ENCODE measurements at places on chromosomes 3 and 15.

DNA sequence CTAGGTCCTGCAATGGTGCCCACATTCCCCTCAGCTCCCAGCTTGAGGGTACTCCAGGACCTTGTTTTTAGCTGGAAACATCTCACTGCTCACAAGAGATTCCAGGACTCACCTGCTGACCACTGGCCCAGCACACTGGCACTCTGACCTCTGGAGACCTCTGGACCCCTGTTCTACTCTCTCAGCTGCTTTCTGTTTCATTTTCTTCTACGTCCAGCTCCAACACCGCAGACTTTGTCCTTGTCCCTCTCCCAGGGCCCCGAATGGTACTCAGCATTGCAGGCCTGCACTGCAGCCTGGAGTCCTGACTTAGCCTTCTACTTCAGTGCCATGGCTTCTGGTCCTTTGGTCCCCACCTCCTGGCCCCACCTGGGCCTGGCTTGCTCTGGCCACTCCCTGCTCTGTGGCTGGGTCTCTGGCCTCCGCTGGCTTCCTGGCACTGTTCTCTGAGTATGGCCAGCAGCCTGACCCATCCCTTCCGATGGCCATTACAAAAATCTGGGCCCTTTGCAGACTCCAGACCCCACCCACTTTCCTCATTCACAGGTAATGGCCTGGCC is 27.9 kb downstream of the KY start:
- no peak for DNase-seq

GRCh38 chr3:177062052-177062732 is 135.1 kb downstream of the TBL1XR1 start:
- no peak for DNase-seq

GRCh38 chr3:43852066-43852465 is 161.3 kb downstream of the ABHD5 start:
- DNase-seq = no peak

DNA sequence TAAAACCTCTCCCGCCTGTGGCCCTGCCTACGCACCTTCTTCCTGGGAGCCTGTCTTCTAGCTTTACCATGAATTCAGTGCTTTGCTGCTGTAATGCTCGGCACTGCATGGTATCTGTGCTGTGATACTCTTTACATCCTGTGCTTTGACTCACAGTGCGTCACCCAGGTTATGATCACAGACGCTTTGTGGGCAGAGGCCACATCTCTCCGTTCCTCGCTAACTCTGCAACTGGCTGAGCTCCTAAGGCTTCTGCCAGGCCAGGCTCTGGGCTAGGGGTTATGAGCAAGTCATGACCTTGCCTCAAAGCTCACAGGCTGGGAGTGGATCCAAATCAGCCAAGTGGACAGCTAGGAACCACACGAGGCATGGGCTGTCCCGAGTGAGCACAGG is 23.2 kb downstream of the SPTBN5 start:
- DNase-seq = peak; percentile 79

DNA sequence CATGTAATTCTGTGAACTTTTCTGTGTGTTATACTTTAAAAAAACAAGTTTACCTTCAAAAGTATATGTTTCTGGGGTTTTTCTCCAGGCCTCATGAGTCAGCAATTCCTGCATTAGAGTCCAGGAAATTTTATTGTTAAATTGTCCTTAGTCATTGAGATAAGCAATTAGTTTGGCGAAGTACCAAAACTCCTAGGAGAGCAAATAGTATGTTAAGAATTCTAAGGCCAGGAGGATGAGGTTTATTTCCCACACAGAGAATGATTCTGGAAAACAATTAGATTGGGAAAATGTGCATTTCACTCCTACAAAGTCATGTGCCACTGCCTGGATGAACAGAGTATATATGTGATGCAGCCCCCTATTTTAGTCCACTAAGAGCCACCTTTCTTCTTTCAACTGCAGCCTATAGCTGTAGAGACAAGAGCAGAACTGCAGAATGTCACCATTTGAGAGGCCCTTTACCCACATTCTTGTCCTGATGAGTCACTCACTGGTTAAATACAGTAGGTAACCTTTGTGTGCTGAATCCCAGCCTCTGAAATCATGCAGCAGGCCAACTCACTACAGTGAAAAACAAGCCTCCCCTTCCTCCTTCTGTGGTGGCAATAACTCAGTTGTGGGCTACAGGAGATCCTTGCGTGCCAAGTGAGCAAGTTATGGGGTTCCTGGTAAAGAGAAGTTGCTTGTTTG is 452.8 kb upstream of the THBS1 start:
- no peak for DNase-seq

- DNase-seq = peak; percentile 71
Measured at GRCh38 chr3:50652709-50653108, 22.0 kb upstream of the DOCK3 start.

DNA sequence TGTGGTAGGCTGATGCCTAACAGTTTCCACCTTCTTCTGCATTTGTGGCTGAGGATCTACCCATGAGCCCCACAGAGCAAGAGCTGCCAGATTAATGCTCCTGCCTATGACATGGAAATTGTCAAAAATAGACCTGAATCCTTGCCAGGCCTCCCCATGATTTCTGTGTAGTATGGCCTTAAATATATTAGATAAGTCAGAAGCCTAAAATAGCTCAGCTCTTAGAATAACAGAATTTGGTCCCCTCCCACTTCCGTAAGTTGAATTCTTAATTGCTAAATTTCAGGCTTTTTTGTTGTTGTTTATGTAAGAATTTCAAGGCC is 129.0 kb downstream of the SERPINI1 start:
- DNase-seq = no peak

- no peak for DNase-seq
Measured at GRCh38 chr15:78315686-78316282, 16.4 kb upstream of the SKIC8 start.

- no peak for DNase-seq
Measured at GRCh38 chr3:166171695-166172094, 334.5 kb upstream of the BCHE start.

DNA sequence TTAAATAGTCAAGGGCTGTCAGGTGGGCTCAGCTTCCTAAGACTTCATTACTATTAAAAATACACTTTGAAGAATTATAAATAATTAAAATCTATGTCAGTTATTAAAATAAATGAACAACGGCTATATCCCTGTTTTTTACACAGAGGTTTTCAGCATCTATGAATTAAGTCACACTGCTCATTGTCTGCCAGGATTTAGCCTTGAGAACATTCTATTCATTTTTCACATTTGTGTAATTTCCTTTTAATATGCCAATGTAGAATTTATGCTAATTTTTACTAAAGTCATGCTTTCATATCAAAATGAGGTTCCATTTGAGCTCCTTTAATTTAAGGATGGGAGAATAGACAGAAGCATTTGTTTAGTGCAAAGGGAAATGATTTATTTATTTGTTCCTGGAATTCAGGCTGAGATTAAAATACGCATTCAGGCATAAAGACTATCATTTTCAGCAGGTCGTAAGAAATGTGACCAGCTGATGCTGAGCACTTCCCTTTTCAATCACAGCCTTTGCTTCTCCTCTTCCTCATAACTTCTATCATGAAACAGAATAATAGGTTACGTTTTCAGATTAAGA is 345.1 kb downstream of the MFSD1 start:
- DNase-seq = no peak

GRCh38 chr15:28992336-28992864 is 106.6 kb downstream of the APBA2 start:
- no peak for DNase-seq

- no peak for DNase-seq
Measured at GRCh38 chr3:45001738-45002137, 24.4 kb upstream of the CLEC3B start.

- DNase-seq = peak; percentile 49
Measured at GRCh38 chr15:97903971-97904572, 56.4 kb upstream of the ARRDC4 start.

DNA sequence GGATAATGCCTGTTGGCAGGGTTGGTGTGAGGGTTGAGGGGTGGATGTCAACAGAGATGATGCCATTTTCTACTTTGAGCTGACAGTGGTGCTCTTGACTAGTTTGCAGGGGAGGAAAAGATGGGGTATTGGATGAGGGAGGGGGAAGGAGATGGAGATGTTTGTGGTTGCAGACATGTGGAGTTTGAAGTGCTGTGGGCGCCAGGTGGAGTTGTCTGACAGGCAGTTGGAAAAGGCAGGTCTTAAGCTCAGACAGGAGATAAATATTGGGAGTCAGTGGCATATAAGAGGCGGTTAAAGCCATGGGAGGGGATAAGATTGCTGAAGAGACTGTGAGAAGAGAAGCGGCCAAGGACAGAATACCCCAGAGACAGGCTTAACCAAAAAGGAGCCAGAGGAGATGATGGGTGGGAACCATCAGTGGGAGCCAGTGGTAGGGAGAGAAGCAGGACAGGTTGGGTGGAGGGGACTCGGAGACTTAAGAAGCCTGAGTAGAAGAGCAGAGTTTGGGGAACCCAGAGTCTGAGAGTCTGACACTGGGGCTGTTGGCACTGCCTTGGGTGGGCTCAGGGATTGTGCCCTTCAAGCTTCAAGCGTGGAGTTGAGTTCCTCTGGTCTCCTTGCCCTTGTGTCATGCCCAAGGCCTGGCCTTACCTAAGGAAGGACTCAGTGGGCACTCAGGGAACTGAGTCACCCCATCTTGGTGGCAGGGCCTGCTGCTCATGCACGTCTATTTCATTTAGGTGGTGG is 13.9 kb downstream of the COPG1 start:
- DNase-seq = no peak

DNA sequence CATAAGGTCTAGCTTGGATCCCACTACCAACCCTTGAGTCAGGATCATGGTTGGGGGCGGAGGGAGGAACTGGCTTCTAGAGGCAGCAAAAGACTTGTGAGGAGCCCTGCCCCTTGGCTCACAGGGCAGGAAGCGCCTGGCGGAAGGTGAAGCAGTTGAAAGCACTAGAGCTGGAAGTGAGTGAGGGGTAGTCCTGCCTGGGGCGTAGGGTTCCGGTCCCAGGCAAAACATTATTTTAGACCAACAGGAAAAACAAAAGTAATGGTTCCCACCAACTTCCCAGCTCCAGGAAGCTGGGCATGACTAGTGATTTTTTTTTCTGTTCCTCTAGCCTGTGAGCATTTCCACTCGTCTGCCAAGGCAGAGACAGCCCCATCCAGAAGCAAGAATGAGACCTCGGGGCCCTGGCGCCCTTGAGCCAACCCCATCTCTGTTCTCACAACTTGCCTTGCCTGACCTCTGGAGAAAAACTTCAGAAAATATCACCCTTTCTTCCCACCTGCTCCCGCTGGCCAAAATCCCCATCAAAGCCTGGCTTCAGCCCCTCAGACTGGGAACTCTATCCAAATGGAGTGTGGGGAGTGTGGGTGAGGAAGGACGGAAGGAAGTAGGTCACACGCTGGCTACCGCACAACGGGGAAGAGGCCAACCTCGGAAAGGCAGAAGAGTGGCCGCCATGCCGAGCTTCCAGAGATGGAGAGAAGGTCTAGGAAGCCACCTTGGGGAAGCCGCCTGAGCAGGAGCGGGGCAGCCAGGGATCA is 57.5 kb downstream of the RBPMS2 start:
- peak; percentile 22 for DNase-seq

GRCh38 chr3:183108470-183108869 is 9.2 kb upstream of the MCCC1 start:
- DNase-seq = no peak

DNA sequence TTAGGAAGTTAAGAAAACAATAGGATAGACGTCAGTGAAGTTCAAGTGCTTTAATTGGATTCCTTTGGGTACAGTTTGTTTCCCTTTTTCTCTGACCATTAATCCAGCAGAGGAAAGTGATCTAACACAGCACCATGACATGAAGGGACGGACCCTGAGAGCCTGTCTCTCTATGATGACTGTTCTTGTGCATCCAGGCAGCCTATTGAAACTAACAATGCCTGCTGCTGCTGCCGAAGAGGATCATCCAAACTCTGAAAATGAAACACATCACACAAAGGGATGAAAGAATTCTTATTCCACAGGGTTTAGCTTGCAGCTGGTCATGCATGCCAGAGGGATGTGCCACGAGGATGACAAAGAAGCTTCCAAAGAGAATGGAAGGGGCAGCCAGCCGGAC is 75.5 kb downstream of the ZBTB20 start:
- DNase-seq = no peak

Data from stimulated activated CD4-positive, alpha-beta T cell treated with anti-CD3 and anti-CD28 coated beads, Interleukin-15, amount 100 ng/mL, for 24 hours (primary cell).